ENCODE measurements at places on chromosomes 1 and 21. TPM values are rescaled to one million over a fixed set of nuclear protein-coding genes. Genes with fewer than 3 reads are reported as not detected.

MTARC1 gene
- 5.9 TPM for polyA plus RNA-seq

GRCh38 chr1:58738876-58739275 is 39.0 kb upstream of the MYSM1 start:
- no peak for DNase-seq

GRCh38 chr1:22662986-22663408 is 10.0 kb downstream of the C1QB start:
- DNase-seq: no peak

DNA sequence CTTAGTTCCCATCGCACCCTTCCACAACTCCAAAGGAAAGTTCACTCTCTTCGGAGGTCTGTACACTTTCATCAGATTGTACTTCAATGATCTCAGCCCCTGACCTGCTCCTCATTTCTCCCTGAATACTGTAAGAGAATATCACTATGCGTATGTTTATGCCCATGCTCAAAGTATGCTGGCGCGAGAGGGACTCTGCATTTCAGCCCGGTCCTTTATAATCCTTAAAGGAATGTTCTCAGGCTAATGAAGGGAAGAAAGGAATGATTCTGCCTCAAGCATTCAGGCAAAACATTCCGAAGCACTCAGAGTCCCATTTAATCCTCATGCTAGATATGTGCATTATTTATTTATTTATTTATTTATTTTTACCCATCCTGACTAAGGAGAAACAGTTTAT is 76.8 kb downstream of the PLD5 start:
- DNase-seq: no peak

- peak; percentile 24 for DNase-seq
Measured at GRCh38 chr1:67060811-67061218, 6.9 kb upstream of the SLC35D1 start.

- no peak for DNase-seq
Measured at GRCh38 chr1:25550683-25551310, 7.4 kb downstream of the LDLRAP1 start.

DNA sequence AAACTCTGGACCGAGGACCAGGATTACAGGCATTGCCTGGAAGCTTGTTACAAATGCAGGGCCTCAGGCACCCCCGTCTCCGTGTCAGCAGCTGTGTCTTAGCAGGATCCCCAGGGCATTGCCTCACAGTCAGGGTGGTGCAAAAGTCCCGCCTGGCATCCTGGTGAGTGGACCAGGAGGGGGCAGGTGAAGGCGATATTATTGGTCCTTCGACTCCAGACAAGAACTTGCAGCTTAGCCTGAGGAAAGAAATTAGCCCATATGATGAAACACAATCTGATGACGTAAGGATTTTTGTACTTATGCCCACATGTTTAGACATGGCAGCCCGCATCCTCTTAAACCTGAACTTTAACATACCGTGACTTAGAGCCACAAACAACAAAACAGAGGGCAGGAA is 40.8 kb downstream of the RSPH1 start:
- no peak for DNase-seq

DNA sequence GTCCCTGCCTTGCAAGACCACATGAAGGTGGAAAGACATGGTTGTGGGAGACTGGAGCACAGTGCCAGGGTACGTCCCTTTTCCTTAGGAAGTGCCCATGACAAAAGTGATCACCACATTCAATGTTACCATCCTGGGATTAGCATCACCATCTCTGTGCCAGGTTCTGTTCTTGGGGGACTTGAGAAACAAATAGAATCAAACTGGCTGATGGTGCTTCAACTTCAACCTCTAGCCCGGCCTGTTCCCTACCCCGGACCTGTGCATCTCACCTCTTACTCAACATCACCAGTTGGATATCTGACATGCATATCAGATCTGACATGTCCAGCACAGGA is 153.3 kb downstream of the GRIK3 start:
- no peak for DNase-seq

NBPF3 gene
- 6.1 TPM for polyA plus RNA-seq

ROR1 gene
- polyA plus RNA-seq: 1.4 TPM

DNA sequence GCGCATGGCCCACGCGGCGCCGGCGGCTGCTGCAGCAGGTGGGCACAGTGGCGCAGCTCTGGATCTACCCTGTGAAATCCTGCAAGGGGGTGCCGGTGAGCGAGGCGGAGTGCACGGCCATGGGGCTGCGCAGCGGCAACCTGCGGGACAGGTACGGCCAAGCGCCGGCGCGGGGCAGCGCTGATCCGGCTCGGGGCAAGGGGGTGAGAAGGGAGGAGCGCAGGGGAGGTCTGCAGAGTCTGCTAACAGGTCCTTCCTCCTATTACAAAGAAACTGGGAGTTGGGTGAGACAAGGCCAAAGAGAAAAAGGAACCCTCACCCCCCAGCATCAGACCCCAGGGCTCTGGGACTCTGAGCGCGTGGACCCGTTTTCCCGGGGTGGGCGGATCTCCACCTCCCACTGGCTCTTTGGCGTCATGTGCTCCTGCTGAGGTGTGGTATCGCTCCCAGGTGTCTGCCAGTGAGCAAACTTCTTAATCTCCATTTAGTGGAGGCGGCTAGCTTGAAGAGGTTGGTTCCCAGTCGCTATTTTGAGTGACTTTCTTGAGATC is 431 bp downstream of the MTARC1 start:
- peak; percentile 71 for DNase-seq

GRCh38 chr1:6985549-6986276 is 200.5 kb downstream of the CAMTA1 start:
- DNase-seq: no peak

AADACL4 gene
- not detected for polyA plus RNA-seq

NTMT2 gene
- not detected for polyA plus RNA-seq

CELA3A gene
- 53.2 TPM for polyA plus RNA-seq

- no peak for DNase-seq
Measured at GRCh38 chr1:186139701-186140100, 235.4 kb downstream of the TPR start.

GRIK1 gene
- polyA plus RNA-seq: not detected

DNA sequence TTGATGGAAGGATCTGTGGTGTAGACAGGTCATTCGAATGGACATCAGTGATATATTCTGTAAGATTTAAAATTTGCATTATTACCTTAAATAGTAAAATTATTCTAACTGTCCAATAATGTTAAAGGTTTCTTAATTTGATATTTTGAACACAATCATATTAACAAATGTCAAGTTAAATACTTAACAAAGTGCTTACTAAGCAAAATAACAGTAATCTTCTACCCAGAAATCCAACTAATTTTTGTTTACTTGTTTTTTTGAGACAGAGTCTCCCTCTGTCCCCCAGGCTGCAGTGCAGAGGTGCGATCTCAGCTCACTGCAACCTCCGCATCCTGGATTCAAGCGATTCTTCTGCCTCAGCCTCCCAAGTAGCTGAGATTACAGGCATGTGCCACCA is 33.9 kb downstream of the USP33 start:
- no peak for DNase-seq

All from stomach (tissue), 19 donors.